ENCODE measurements at places on chromosomes 7 and 10.

- DNase-seq: no peak
These were observed 90.5 kb downstream of the CDC14C start for GRCh38 chr7:49014870-49015269.

GRCh38 chr10:47311932-47312662 lies 10.2 kb upstream of the GDF2 start:
- peak; percentile 64 for DNase-seq

DNA sequence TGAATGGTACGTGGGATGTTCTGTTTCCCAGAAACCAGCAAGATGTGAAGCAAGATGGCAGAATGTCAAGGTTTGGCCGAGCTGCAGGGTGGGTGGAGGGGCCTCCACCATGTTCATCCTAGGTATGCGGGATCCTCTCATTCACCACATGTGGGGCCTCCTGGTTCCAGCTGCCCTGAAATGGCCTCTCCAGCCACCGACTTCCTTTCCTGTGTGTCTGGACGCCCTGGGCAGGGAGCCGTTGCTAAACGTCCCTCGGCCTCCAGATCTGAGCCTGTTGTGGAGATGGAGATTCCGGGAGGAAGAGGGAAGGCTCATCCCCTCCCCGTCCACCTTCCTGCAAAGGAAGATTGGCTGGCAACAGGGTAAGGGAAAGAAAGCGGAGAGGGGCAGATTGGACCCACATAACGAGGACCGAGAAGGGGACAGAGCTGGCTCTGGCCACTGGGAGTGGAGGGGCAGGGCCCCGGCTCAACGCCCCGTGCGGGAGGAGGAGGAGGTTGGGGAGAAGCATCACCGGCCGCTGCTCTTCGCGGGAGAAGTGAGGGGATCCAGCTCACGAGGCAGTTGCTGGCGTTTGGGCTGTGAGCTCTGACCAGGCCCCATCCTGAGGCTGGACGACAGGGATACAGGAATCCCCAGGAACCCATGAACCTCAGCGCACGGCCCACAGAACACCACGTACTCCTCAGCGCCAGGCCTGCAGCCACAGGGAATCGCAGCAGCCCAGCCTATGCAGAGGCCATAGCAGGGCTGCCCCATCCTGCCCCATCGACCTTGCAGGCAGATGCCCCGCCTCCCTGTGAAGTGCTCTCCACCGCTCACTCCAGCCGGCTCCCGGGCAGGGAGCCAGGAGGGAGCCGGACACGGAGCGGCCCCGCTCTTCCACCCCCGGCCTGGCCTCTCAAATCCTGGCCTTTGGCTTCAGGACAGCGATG lies 98.3 kb downstream of the FOXL3 start:
- DNase-seq: no peak

- DNase-seq: no peak
These were observed 46.7 kb downstream of the HTRA1 start for GRCh38 chr10:122508021-122508420.

GRCh38 chr10:61919646-61920215 lies 18.2 kb downstream of the ARID5B start:
- DNase-seq: no peak

Data from stimulated activated CD8-positive, alpha-beta memory T cell treated with anti-CD3 and anti-CD28 coated beads, Interleukin-7, amount 100 ng/mL, for 1 hour (primary cell).